Stimulated activated CD8-positive, alpha-beta memory T cell treated with anti-CD3 and anti-CD28 coated beads, Interleukin-12 subunit alpha, Interleukin-12 subunit beta, amount 100 ng/mL, for 1 hour (primary cell): ENCODE measurements at places on chromosomes 2 and 18.

GRCh38 chr2:186919296-186919695 lies 70.3 kb upstream of the ZSWIM2 start:
- no peak for DNase-seq

GRCh38 chr18:55442561-55442960 lies 145.4 kb downstream of the TCF4 start:
- DNase-seq = no peak

DNA sequence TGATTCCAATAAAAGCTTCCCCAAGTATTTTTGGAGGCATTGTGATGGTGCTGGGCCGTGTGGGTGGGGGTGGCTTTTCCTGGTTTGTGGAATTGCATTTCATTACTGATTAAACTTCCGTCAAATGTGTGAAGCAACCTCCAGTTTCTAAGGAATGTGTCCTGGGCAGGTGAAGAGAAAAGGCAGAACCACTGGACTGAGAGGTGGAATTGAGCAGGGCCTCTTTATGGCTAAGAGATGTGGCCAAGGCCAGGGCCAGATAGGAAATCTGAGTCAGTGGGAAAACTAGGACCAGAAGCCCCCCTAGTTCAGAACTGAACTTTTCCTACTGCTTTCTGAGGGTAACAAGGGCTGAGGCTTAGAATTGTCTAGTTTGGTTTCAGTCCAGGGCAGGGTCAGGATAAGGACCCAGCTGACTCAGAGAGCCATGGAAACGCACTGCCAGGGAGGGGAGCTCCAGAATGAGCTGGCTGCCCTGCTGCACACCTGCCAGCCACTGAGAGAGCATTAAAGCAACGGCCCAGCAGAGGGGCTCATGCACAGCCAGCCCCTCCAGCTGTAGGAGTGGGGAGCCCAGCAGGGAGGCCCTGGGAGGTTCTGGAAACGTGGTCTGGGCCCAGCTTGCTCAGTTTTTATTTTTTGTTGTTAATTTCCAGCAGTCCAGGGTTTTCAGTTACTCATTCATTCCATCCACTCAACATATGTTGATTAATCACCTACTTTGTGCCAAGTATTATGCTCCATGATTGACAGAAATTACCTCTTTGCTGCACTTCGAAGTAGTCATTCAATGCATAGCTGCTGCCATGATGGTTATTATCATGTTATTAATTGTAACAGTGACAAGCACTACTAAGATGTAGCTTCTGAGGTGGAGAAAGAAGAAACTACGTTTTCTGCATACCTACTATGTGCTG lies 156.1 kb downstream of the MSH2 start:
- no peak for DNase-seq

GRCh38 chr2:179842498-179843153 lies 18.8 kb downstream of the ZNF385B start:
- DNase-seq = no peak

- DNase-seq = no peak
Measured at GRCh38 chr2:97011977-97012569, 25.7 kb upstream of the FAM178B start.

- no peak for DNase-seq
Measured at GRCh38 chr18:62366992-62367391, 41.9 kb downstream of the TNFRSF11A start.

DNA sequence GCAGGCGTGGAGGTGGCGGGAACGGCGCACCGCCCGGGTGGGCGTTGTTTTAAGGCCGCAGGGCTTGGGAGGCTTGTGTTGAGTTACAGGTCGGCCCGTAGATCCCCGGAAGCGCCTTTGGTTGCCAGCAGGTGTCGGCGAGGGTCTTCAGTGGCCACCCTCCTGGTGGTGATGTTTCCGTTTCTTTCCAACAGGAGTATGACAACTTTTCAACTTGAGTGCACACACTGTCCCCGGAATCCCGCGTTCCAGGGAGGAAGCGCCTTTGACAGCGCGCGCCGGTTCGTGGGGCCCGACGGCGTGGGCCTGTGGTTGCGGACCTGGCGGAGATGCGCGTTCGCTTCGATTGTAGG lies 1.0 kb upstream of the HDAC4 start:
- no peak for DNase-seq

DNA sequence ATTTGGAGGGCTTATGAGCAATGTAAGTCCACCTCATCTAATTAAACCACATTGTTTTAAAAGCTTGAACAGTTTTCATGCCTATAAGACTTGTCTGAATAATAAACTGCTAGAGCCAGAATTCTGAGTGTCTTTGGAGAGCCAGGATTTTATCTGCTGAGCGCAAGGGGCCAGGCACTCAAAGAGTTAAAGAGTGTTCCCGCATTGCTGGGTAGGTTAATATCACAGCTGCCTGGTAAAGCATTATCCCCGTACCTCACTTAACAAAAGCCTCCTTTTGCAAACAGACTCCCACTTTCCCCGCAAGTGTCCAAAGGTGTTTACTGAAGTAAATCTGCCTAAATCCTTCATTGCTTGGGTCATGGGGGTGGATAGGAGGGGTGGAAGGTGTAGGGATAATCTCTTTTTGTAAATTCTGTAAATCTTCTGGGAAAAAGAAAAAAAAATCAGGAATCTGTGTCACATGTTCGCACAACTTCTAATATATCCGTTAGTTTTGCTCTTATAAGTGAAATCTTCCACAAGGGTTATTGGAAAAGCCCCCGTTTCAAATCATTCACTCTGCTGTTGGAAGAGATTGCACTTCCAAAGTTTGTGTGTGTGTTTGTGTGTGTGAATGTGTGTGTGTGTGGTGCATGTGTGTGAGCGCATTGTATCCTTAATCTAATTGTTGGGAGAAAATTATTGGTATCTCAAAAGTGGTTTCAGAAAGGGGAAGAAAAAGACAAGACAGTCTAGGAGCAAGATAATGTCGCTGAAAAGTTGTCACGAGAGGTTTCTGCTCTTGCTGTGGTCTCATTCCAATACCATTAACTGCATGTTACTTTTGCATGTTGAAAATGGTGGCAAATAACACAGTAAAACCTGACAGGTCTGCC lies 10.7 kb downstream of the ZEB2 start:
- DNase-seq = no peak

GRCh38 chr2:98177286-98177685 lies 90.3 kb downstream of the VWA3B start:
- no peak for DNase-seq

DNA sequence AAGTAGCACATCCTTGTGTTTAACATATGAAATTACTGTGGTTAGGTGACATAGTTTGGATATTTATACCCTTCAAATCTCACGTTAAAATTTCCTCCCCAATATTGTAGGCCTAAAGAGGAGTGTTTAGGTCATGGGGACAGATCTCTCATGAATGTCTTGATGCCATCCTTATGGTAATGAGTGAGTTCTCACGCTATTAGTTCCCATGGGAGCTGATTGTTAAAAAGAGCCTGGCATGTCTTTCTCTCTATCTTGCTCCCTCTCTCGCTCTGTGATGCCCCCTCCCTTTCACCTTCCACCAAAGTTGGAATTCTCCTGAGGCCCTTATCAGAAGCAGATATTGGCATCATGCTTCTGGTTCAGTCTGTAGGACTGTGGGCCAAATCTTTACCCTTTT lies 660.1 kb downstream of the ADCYAP1 start:
- no peak for DNase-seq

GRCh38 chr2:225465827-225466226 lies 66.3 kb downstream of the NYAP2 start:
- DNase-seq = no peak

DNA sequence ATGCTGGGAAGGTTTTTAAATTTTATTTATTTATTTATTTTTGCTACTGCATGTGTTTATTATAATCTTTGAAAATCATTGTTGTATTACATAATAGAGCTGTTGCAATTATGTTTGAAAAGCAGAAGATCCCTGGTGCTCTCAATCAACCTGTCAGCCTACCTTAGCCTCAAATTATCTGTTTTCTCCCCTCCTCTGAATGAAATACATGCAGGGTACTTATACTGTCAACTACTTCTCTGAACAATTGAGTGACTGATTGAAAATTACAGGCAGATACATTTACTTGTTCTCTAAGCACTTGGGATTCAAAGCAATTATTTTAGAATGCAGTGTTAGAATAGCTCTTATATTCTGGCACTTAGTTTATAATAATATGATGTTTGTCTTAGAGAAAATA lies 8.1 kb downstream of the KYNU start:
- DNase-seq = no peak

- DNase-seq = no peak
Measured at GRCh38 chr2:96869281-96869821, 529 bp downstream of the SEMA4C start.

GRCh38 chr2:238346544-238346943 lies 26.2 kb downstream of the TRAF3IP1 start:
- DNase-seq = no peak

- no peak for DNase-seq
Measured at GRCh38 chr2:74328074-74328473, 15.1 kb downstream of the SLC4A5 start.

GRCh38 chr2:101501443-101501842 lies 26.5 kb upstream of the RFX8 start:
- DNase-seq = no peak

GRCh38 chr2:157800838-157801495 lies 75.2 kb downstream of the ACVR1 start:
- no peak for DNase-seq

DNA sequence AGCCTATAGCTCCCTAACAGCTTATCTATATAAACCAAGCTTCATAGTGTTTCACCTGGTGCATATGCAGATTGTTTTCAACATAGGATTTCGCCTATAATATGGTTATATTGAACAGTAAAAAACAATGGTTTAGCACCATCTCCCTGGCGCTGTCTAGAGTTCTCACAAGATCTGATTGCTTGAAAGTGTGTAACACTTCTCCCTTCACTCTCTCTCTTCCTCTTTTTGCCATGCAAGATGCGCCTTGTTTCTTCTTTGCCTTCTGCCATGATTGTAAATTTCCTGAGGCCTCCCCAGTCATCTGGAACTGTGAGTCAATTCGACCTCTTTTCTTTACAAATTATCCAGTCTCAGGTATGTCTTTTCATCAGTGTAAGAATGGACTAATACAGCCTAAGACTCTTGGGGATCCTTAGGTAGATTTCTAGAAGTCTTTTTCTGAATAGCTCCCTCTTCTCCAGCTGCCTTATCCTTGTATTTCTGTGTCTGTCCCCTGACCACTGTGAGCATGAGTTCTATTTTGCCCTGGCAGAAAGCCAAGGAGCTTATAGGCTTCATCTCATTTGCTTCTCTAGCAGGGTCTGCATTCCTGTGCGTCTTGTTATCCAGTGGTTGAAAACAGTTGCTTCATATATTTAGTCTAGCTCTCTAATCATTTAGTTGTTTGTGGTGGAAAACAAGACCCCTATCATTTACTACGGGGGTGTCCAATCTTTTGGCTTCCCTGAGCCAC lies 401.6 kb downstream of the GPD2 start:
- DNase-seq = no peak

DNA sequence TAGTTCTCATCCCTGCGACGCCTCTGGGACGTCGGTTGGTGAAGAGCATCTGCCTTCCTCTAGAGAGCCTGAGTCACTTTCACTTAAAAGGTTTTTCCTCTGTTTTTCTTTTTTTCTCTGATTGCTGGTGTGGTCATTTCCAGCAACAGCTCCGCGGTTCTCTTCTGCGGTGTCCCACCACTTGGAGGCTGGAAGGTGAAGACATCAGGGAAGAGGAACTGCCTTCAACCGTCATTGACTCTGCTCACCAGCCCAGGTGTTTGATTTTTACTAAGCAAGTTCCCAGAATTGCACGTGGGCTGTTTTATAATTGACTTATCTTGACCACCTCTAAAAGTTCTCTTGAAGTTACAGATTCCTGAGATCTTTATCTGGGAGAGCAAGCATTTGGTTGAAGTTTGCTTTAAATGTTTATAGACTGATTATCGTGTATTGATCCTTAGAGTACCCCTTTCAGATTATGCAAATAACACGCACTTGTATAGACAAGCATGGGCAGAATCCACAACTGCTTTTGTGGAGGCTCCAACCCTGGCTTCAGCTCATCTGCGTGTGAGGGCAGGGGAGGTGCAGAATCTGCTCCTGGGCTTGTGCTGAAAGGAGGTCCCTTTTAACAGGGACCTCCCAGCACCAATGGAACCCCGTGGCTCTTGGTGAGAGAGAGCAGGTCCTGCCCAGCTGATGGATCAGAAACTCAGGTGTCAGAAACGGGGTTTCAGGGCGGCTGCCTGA lies 3.5 kb downstream of the CTDP1 start:
- no peak for DNase-seq

DNA sequence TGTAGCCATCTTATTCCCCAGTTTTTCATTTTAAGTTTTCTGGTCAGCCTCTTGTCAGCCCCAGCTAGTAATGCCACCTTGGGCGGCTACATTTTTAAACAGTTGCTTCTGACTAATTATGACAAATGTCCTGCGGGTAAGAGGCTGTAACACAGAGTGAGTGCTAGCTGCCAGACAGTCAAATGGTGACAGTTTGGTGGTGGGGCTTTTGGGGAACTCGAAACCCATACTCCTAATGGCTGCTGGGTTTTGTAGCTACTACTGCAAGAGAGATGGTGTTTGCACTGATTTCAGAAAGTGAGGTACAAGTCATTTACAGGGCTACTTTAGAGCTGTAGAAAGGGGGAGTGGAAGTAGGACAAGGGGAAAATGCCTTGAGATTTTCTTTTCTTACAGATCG lies 48.2 kb downstream of the ZCCHC2 start:
- DNase-seq = no peak

DNA sequence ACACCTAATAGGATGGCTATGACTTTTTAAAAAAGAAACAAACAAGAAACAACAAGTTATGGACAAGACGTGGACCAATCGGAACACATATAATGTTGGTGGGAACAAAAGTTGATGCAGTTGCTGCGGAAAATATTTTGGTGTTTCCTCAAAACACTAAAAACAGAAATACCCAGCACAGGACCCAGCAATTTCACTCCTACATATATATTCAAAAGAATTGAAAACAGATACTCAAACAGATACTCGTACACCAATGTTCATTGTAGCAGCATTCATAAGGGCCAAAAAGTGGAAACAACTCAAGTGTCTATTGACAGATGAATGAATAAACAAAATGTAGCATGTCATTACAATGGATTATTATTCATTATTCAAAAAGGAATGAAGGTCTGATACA lies 12.1 kb downstream of the CCDC141 start:
- no peak for DNase-seq

DNA sequence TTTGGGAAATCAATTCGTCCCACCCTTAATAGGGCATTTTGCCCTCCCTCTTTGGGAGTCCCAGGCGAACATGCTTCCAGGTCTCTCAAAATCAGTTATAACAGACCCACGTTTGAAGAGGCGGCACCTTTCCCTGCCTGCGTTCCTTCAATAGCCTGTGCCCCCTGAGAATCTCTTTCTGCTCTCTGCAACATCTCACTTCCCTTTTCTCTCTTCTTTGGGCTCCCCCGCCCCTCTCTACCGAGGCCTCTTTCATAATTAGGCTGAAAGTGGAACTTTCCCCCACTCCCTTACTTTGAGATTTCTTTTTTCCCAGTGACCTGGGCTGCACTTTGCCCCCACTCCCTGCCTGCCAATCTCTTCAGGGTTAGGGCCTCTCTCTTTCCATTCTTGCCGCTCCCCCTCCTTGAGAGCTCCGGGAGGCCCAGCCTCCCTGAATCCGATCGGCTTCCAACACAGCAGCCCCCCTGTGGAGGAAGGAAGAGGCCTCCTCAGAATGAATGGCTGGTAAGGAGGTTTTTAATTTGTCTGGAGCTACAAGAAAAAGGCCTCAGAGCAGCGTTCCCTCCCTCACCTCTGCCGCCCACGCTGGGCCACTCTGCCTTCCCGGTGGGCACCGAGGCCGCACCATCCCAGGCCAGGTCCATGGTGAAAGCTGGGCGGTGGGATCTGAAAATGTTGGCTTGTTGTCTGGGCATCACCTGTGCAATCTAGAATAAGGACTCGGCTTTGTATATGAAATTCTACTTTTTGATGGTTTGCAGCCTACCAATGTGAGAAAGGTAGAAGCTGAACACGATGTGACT lies 162.6 kb upstream of the SIX3 start:
- no peak for DNase-seq
